ENCODE measurements at places on chromosomes 4 and X. TPM values are rescaled to one million over a fixed set of nuclear protein-coding genes. Genes with fewer than 3 reads are reported as not detected.

The PPEF2 gene
- not detected for total RNA-seq

The EMCN gene
- 3.6 TPM for total RNA-seq

The DGKK gene
- not detected for total RNA-seq

The CENPI gene
- 5.0 TPM for total RNA-seq

The PHOX2B gene
- not detected for total RNA-seq

The ZC4H2 gene
- 4.0 TPM for total RNA-seq

The PAGE1 gene
- total RNA-seq = not detected

The PLAC1 gene
- not detected for total RNA-seq

The CT45A3 gene
- total RNA-seq = not detected

The MTMR8 gene
- 0.07 TPM for total RNA-seq

The MAGEA6 gene
- not detected for total RNA-seq

The F9 gene
- total RNA-seq = not detected

The GCNA gene
- 2.9 TPM for total RNA-seq

The BEX1 gene
- total RNA-seq = 8.7 TPM

The XG gene
- 1.2 TPM for total RNA-seq

The DIAPH2 gene
- 18.2 TPM for total RNA-seq

The SGMS2 gene
- total RNA-seq = 197 TPM

The SYN1 gene
- total RNA-seq = 0.36 TPM

The GPRASP2 gene
- 14.2 TPM for total RNA-seq

The PRRG3 gene
- not detected for total RNA-seq

The AMTN gene
- 0.13 TPM for total RNA-seq

The ADAM29 gene
- total RNA-seq = not detected

The NWD2 gene
- total RNA-seq = not detected

The CTAG1A gene
- not detected for total RNA-seq

The LIN54 gene
- total RNA-seq = 11.3 TPM

The GLRA2 gene
- total RNA-seq = not detected

The ITGB1BP2 gene
- 3.4 TPM for total RNA-seq

The SERTM2 gene
- total RNA-seq = not detected

The CEP135 gene
- total RNA-seq = 6.3 TPM

The GNRHR gene
- total RNA-seq = not detected

The COL4A5 gene
- total RNA-seq = 267 TPM

The LDB2 gene
- 11.3 TPM for total RNA-seq

The DCAF12L2 gene
- 0.07 TPM for total RNA-seq

The ZCCHC12 gene
- not detected for total RNA-seq

The TEX13D gene
- not detected for total RNA-seq

The KIF4A gene
- total RNA-seq = 2.2 TPM

The IL15 gene
- 7.6 TPM for total RNA-seq

The OPN1MW3 gene
- total RNA-seq = not detected

The TLR2 gene
- 0.07 TPM for total RNA-seq

The EXOC1L gene
- total RNA-seq = not detected

The GTPBP6 gene
- 28.9 TPM for total RNA-seq

The RNF150 gene
- total RNA-seq = 3.3 TPM
